ENCODE measurements at places on chromosomes 4 and X.
A peak's percentile ranks its signal among the peaks of the same experiment; 100 is the strongest.

- DNase-seq, result no peak
These were observed 29.2 kb downstream of the METAP1 start for GRCh38 chr4:99024481-99025275.

- no peak for DNase-seq
These were observed 131.0 kb downstream of the ATXN3L start for GRCh38 chrX:13188731-13189309.

- DNase-seq, result no peak
These were observed 179.5 kb downstream of the HS6ST2 start for GRCh38 chrX:132778917-132779316.

DNA sequence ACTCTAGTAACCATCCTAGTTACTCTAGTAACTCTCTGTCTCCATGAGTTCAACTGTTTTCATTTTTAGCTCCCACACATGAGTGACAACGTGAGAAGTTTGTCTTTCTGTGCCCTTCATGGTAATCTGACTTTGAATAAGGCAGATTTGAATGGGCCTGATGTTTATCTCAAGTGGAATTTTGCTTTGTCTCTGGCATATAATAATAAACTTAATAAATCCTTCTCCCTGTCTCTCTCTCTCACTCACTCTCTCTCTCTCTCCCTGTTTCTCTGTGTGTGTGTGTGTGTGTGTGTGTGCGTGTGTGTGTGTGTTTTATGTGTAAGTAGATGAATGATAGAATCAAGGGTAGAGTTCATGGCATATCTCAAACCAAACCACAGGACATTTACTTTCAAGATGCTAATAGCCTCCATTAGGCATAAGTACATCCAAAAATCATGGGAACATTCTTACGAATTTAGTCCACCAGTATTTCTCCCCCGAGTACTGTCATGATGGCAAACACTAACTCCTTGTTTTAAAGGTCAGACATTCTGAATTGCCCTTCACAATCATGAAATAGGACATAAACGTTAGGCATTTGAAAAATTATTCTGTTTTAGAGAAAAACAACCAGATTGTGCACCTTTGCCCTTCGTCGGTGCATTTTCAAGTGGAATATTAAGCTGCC is 193.1 kb downstream of the SPATA18 start:
- no peak for DNase-seq

DNA sequence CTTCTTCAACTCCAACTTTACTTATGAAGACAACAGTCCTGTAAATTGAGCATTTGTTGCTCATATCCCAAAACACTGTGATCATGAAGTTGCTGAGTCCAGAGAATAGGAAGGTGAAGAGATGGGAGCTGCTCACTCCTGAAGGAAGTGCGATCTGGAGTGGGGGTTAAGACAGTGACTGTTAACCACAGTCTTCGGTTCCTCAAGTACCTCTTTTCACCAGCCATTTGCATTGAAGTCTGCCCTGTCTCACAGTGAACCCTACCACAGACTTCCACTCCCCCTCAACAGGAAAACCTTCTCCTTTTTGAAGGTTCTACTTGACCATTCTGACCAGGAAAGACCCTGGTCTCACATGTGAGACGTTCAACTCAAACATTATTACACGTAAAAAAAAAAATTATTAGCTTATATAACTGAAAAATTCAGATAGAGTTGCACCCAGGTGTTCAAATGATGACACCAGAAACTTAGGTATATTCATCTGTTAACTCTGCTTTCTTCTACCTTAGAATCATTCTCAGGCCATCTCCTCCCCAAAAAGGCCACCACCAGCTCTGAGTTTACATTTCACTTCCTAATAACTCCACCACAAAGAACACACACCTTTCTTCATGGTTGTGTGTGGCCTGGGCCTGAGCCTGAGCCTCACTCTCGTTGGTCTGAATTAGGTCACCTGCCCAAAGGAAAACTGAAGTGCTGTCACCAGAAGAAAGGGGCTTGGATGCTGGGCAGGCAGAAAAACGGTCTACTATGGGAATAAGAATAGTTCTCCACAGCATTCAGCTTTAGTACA is 199.2 kb downstream of the DCTD start:
- no peak for DNase-seq

- DNase-seq, result peak; percentile 54
These were observed 57.0 kb downstream of the TRIML1 start for GRCh38 chr4:188196134-188196735.

DNA sequence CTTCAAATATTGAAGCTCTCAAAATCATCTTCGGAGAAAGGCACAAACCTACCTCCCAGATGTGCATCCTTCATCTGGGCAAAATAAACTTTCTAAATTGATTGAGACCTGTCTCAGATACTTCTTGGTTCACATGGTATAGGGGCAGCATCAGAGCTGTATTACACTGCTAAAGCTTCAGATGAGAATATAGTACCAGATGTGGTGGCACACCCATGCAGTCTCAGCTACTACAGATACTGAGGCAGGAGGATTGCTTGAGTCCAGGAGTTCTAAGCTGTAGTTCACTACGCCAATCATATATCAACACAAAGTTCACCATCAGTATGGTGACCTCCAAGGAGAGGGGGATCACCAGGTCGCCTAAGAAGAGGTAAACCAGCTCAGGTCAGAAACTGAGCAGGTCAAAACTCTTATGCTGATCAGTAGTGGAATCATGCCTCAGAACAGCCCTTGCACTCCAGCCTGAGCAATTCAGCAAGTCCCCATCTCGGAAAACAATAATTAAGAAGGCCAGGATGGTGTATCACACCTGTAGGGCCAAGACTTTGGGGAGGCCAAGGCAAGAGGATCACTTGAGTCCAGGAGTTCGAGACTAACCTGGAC is 22.0 kb downstream of the ELF2 start:
- DNase-seq, result no peak

DNA sequence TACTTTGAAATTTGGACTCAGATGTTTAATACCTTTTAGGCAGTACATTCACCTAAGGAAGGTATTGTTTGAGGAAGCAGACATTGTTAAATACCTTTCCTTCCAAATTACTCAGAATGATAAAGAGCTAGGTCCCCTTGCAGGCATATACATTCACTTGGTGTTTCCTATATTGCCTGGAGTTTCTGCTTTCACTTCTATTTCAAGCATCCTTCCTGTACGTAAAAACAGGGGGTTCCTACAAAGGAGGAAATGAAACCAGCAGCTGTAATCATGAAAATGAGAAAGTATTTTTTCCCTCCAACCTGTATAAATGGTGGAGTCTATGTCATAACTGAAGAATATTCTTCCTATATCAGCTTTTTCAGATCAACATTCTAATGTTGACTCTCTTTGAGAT is 90.4 kb upstream of the RASGEF1B start:
- DNase-seq, result no peak

- no peak for DNase-seq
These were observed 51.0 kb upstream of the CFAP47 start for GRCh38 chrX:35868501-35868900.

DNA sequence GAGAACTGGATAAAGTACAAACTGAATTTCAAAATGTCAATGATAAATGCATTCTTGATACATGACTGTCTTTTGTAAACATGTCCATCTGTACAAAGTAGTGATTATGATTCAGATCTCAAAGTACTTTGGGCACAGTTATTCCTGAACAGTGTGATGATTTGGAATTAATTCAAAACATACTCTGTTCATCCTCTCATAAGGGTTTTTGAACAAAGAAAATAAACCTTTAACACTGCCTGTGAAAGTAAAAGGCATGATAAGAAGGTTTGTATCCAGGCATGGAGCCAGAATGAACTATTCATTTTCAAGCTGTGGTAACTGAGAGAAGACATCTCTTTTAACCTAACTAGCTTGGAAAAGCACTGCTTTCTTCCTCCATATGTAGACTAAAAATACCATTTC is 883 bp upstream of the KLHL4 start:
- no peak for DNase-seq

DNA sequence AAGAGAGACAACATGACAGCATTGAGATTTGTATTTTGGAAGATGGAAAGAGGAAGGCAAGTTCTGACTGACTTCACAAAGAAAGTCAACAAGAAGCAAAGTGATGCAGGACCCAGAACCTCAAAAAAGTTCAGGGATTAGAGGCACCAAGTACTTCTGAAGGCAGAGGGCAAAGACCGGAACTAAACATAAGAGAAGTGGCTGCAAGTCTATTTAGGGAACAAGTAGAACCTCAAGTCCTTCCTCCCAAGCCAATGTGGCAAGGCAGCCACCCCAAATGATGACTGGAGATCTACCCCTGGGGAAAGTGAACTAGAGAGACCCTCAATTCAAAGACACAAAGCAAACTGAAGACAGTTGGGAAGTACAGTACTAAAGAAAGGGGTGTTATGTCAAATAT is 46.6 kb downstream of the SLC39A8 start:
- DNase-seq, result no peak

- DNase-seq, result no peak
These were observed 136.8 kb upstream of the PDLIM3 start for GRCh38 chr4:185672151-185672550.

GRCh38 chr4:52585379-52585778 is 73.7 kb downstream of the USP46 start:
- DNase-seq, result no peak
